Nucleus accumbens (tissue), 56 donors: ENCODE measurements at places on chromosomes 2 and 18.

DNA sequence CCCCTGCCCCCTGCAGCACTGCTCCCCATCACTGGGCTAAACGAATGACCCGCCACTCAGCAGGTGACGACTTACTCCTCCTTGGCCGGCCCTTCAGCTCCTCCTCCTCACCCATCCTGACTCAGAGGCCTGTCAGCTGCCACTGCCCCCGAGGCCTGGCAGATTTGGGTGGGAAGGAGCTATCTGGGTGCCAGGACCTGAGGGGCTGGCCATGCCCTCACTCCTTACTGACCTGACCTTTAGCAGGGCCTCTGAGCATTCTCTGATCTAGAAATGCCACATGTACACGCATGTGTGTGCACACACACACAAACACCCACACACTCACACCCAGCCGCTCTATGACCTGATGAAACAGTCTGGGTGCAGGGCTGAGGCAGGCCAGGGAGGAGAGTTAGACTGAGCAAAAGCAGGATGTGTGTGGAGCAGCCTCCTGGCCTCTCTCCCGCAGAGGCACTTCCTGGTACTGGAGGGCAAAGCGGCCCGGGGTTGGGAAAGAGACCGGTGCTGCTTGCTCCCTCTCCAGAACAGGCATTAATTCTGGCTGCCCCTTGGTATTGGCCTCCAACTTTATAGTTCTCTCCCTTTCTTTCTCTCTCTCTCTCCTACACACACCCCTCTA is 68.0 kb downstream of the ZFP36L2 start:
- no peak for DNase-seq

DNA sequence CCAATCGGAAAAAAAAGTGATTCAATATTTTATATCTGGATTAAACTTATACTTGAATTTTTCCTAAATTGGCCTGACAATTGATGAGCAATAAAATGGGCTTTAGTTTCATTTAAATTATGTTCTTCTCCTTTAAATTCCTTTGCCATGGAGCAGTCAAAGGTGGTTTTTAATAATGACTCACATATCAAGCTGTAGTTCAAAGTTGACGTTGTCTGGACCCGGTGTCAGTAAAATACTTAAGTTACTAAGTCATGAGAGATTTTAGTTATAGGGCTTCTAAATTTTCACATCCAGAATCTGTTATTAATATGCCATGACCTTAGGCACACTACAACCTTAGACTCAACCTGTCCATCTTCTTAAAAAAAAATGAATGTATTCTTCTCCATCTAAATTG is 62.5 kb downstream of the CDH2 start:
- DNase-seq, result no peak

- no peak for DNase-seq
Observed at GRCh38 chr2:25885933-25886332, 7.6 kb upstream of the ASXL2 start.

GRCh38 chr2:29663268-29663667 is 258.1 kb downstream of the ALK start:
- DNase-seq, result no peak

DNA sequence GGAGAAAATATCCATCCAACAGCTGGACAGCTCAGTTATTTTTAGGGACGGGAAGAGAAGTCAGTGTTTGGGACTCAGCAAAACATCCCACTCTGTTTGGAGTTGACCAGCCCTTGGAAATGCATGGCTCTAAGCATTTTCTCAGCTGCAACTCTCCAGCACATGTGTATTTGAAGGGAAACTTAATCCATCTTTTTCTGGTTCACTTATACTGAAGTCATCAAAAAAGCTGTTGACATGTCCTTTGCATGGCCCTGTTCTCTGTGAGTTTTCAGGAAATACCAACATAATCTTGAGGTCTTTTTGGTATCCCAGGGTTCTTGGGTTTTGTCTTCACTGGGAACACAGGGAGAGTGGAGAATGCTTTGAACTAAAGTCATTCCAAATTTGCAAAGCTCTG is 91.9 kb upstream of the CELF4 start:
- DNase-seq, result no peak

- no peak for DNase-seq
Observed at GRCh38 chr2:133828913-133829312, 260.6 kb upstream of the NCKAP5 start.

DNA sequence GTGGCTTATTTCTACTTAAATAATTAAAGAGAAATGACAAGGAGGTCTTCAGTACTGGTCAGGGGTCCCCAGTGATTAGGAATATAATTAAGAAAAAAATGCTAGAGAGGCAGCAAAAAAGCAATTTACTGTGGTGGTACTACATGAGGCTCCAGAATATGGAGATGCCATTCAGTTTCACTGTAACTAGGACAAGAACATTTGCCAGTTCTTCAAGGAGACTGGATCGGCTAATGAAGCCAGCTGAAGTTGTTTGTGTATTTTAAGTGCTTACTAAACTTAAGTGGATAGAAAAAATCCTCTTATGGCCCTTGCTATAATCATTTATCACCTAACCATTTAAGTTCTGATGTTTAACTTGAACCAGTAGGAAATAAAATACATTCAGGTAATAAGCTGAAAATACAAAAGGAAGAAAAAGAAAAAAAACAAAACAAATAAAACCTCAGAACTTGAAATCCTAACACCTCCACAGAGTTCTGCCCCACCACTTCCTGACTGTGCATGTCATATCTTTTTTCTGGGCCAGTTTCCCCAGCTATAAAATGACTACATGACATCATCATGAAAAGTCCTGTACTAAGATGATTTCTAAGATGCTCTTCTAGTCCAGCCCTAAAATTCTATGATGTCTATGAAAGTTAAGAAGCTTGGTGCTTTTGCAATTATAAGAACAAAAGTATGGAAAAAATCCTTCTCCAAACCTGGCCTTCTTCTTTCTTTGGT is 98.0 kb downstream of the TRABD2A start:
- no peak for DNase-seq

- no peak for DNase-seq
Observed at GRCh38 chr2:172995323-172996244, 80.1 kb upstream of the MAP3K20 start.
